ENCODE measurements at places on chromosomes 2 and 18. TPM values are rescaled to one million over a fixed set of nuclear protein-coding genes. Genes with fewer than 3 reads are reported as not detected.

The ZNF892 gene
- 4.0 TPM for total RNA-seq

The SOX11 gene
- under 0.01 TPM for total RNA-seq

The LRRTM1 gene
- total RNA-seq = not detected

The PPM1G gene
- total RNA-seq = 167 TPM

The MRPS5 gene
- total RNA-seq = 47.1 TPM

The COL3A1 gene
- total RNA-seq = 1,261 TPM

The ZNF513 gene
- total RNA-seq = 6.8 TPM

The INO80D gene
- 5.6 TPM for total RNA-seq

The SGPP2 gene
- total RNA-seq = under 0.01 TPM

The KIAA2012 gene
- total RNA-seq = under 0.01 TPM

The HMSD gene
- total RNA-seq = under 0.01 TPM

The SPC25 gene
- total RNA-seq = 8.6 TPM

The DIS3L2 gene
- total RNA-seq = 20.9 TPM

The AGXT gene
- not detected for total RNA-seq

The MATN3 gene
- total RNA-seq = 0.28 TPM

The MPP4 gene
- total RNA-seq = 9.8 TPM

The CRYGC gene
- total RNA-seq = not detected

The ADAM23 gene
- total RNA-seq = 3.9 TPM

The CHRNG gene
- not detected for total RNA-seq

The PLEK gene
- under 0.01 TPM for total RNA-seq

The TUBA4B gene
- not detected for total RNA-seq

The GALR1 gene
- not detected for total RNA-seq

The SIGLEC15 gene
- 1.7 TPM for total RNA-seq

The BOLA3 gene
- 29.0 TPM for total RNA-seq

The CGREF1 gene
- total RNA-seq = 14.9 TPM

The PSMA8 gene
- total RNA-seq = under 0.01 TPM

The ANKRD29 gene
- total RNA-seq = 3.9 TPM

The EVX2 gene
- not detected for total RNA-seq

The ANKRD62 gene
- under 0.01 TPM for total RNA-seq

The HOXD12 gene
- not detected for total RNA-seq

The TTLL4 gene
- total RNA-seq = 8.1 TPM

The ABCG5 gene
- not detected for total RNA-seq
